GM13977 (cell line): ENCODE measurements at places on chromosomes 4 and X.

DNA sequence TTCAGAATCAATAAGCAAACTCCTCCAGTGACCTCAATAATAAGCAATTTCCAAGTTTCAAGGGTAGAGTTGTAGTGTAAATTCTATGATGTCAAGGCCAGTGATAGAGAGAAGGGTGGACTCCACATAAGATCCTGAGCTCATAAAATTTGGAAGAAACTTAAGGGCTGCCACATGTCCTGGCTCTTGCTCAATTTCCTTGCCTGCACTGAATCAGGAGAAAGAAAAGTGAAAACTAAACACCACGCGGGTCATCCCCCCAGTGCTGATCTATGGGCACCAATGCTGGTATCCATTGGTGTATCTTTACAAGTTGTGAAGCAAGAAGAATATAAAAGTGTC, 392.0 kb upstream of the INTU start:
- no peak for DNase-seq

DNA sequence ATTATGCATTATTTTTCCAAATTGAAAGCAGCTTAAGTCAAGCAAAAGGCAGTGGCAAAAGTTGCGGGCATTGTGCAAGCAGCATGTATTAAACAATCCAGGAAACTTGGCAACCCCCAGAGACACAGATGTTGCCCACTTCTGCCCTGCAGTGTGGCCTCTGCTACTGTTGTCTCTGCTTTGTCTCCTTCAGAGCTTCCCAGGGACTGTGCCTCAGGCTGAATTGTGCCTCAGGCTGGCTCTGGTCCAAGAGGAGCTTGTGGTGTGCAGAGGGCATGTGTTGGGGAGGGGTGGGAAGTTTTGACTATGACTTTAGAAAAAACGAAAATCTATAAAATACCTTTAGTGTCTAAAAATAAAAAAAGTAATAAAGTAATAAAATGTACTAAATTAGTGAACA, 201.4 kb downstream of the CCSER1 start:
- no peak for DNase-seq

DNA sequence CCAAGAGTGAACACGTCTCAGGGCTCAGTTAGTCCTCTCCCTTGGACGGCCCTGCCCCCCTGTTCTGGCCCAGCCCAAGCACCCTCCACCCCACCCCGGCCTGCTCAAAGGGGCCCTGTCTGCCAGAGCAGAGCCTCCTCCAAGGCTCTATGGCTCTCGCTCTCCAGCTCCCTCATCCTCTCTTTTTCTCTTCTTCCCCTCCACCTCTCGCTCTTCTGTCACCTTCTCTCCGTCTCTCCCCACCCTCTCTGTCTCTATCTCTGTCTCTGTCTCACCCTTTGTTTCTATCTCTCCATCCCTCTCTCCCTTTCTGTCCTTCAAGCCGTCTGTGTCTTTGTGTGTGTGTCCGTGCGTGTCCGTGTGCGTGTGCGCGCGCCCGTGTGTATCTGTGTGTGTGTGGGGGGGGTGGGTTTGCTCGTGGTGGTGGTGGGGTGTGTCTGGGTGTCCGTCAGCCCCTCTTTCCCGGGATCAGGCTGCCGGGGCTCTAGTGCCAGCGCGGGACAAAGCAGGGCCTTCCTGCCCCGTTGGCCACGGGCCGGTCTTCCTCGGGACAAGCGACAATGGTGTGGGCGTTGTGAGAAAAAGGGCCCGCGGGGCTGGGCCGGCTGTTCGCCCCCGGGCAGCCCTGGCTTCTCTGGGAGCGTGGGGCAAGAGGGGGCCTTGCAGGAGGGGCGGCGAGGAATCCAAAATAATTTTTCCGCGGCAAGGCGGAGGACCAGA, 8.7 kb downstream of the FRG2 start:
- DNase-seq = peak; percentile 3

GRCh38 chr4:60847614-60848013, 352.5 kb upstream of the ADGRL3 start:
- no peak for DNase-seq
